ENCODE measurements at places on chromosomes 11 and 22.

DNA sequence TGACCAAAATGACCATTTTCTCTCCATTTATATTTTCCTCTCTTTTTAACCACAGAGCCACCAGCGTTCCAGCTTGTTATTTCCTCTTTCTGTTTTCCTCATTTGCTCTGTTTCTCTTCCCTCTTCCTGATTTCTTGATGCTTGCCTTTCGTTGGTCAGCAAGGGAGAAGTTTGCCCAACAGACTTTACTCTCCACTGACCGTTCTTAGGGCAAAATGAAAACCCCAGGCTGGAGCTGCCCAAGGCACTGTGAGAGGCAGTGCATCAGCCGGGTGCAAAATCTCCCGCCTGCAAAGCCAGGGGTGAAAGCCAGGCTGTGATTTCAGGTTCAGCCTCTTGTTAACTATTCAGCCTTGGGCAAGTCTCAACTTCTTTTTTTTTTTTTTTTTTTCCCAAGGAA is 26.1 kb upstream of the APLP2 start:
- DNase-seq = no peak

DNA sequence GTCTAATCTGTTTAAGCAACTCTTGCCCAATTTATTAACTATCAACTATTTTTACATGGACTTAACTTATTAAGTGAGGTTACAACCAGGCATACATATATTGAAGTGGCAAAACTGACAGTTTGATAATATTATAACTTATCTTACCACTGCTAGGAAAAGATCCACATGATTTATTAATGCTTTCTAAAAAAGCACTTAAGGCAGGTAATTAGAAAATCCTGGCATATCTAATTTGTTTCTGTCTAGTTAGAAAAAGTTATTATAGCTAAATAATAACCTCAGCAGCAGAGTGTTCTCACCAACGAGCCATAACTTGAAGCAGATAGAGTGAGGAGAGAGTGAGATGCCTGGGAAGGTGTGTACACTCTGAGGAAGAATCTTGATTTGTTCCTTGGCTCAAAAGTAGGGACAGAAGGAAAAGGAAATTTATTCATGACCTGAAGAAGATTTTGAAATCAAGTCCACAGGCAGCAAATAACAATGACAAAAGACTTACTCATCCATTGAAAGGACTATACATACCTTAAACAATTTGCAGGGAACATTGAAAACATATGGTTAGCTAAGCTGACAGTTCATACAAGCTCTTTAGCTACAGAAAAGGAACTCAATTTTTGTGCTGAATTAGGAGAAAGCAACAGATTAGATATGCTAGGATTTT is 7.1 kb upstream of the MUC15 start:
- DNase-seq = no peak

DNA sequence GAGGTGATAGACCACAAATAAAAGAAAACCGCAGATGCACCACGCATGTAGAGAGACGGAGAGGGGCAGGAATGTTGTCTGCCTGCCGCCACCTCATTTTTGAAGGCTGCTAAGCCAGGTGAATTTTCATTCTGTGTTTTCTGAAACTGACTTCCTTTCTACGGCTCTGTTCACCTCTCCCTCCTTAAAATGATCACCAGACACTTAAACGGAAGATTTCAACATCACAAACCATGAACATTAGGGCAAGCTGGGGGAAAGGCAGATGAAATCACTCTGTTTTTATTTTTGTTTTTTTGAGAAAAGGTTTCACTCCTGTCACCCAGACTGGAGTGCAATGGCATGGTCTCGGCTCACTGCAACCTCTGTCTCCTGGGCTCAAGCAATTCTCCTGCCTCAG is 232.4 kb downstream of the MIAT start:
- no peak for DNase-seq

DNA sequence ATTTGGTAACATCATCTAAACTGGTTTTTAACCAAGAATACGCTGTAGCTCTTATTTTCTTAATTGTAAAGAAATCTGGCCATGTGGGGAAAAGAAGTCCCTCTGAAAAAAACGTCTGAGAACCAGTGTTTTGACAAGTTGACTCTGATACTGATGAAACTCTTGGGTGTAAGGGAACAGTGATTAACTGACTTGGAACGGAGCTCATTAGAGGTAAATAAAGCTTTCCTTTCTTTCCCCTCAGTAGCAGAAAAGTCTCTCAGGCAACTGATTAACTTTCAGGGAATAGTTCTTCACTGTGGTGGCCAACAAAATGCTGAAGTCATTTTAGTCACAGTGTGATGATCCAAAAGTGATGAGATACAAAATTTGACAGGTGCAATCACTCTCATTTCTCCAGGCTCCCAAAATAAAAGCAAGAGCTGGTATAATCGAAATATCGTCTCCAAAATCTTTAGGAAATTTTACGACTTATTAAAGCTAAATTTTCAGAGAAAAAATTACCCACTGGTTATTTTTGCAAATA is 52.3 kb downstream of the SLC36A4 start:
- no peak for DNase-seq

- DNase-seq = no peak
Observed at GRCh38 chr11:62315431-62315830, 16.6 kb upstream of the SCGB1D4 start.

All from CD4-positive, alpha-beta T cell treated with Interleukin-2 at 100 ng/mL for 4 hours (primary cell).